Activated CD8-positive, alpha-beta memory T cell treated with anti-CD3 and anti-CD28 coated beads, Interleukin-2, amount 10 ng/mL, durations not matched to agents 7 days and 5 days (primary cell): ENCODE measurements at places on chromosomes 3 and 15. TPM values are rescaled to one million over a fixed set of nuclear protein-coding genes. Genes with fewer than 3 reads are reported as not detected.

DNA sequence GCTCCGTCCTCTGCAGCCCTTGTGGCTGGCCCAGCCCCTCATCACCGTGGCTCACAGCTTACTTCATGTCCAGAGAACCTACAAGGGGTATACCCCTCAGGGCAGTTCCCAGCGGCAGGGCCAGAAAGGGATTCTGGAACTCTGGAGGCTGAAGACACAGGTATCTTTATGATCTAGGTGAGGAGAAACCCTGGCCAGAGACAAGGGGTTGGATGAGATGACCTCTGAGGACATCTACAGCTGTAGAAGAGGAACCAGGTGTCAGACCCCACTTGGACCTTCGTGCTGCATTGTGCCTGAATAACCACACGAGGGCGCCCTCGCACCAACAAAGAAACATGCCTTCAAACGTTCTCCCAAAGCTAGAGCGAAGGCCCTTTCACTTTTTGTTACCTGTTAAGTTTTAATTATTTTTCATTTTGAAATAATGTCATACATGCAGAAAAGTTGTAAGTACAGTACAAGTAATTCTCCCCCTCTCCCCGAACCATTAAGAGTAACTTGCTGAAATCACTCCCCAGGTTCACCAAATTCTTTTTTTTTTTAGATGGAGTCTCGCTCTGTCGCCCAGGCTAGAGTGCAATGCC is 118.7 kb upstream of the SMAD3 start:
- DNase-seq = peak; percentile 81

DNA sequence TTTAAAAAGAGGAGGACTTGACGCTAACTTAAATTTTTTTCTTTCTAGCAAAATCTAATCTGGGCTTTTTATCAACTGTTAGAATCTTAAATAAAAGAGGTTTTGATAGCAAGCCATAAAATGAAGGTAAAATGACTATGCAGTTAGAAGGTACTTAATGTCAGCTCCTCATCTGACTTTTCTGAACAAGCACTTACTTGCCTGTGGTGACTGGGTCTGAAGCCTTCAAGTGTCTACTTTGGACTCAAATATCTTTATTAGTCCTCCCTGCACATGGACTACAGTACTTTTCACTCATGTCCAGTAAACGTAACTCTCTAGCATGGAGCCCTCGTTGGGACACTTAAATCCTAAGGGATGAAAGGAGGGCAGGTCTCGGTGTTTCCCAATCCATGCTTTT is 135.9 kb downstream of the P2RY1 start:
- DNase-seq = no peak

The SPSB4 gene
- 0.28 TPM for total RNA-seq

- no peak for DNase-seq
Measured at GRCh38 chr3:102715030-102715697, 280.3 kb downstream of the ZPLD1 start.

The WWTR1 gene
- 1.8 TPM for total RNA-seq

The ARNT2 gene
- total RNA-seq = not detected

DNA sequence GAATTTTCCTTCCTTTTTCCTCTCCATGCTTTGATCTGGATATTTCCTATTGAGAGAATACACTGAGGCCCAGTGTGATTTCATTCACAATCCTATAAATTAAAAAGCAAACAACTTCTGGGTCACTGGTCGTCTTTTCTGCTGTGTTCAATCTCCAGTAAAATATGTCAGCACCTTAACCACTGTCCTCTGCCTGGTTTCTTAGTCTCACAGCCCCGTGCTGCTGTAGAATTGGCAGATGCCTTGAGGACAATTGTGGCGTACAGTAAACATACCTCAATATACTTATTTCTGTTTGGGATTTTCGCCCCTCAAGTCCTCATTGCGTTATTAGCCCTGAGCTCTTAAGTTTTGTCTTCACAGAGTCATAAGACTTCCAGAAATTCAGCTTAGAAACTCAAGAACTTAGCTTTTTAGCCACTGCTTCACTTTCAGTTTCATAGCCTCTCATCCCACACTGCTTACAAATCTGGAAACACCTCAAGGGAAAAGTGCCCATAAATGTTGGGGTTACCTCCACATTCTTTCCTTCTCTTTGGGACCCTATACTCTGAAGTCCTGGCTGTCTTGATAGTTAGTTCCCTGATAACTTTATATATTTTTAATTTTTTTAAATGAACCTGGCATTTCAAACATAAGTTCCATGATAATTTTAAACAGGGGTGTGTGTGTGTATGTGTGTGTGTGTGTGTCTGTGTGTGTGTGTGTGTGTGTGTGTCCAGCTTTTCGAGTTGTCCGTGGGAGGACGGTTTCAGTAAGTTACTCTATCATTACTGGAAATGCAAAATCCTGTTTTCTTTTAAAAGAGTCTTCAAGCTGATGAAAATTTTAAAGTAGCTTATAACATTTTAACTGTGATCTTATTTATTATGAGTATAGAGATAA is 238.4 kb upstream of the CTDSPL start:
- DNase-seq = no peak

- DNase-seq = no peak
Measured at GRCh38 chr15:89675606-89676005, 3.6 kb downstream of the PLIN1 start.

- no peak for DNase-seq
Measured at GRCh38 chr3:86257955-86258641, 732.9 kb downstream of the VGLL3 start.

The GOLGA6L9 gene
- 2.9 TPM for total RNA-seq

- no peak for DNase-seq
Measured at GRCh38 chr3:98540346-98540745, 8.6 kb downstream of the GPR15 start.

DNA sequence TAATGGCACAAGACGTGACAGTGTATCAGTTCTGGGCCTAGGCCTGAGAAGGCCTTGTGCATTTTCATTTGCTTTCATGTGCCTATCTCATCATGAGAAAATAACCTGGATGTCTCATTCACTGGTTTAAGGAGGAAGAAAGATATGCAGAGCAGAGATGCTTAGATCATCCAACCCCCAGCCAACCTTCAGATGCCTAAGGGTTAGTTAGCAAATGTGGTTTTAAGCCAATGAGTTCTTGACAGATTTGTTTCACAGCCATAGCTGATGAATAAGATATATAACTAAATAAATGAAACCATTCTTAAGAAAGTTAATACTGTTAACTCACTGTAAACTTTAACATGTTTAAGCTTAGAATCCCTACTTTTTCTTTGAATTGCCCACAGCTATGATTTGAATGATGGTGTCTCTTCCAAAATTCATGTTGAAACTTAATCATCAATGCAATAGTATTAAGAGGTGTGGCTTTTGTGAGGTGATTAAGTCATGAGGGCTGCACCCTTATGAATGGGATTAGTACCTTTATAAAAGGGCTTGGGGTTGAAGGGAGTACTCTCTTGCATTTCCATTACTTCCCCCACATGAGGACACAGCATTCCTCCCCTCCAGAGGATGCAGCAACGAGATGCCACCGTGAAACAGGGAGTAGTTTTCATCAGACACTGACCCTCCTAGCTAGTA is 324.6 kb upstream of the TBC1D5 start:
- DNase-seq = no peak

The BLM gene
- total RNA-seq = 83.4 TPM

- DNase-seq = no peak
Measured at GRCh38 chr3:71578054-71578751, 5.3 kb downstream of the FOXP1 start.

- no peak for DNase-seq
Measured at GRCh38 chr3:66952357-66952756, 45.8 kb upstream of the KBTBD8 start.

DNA sequence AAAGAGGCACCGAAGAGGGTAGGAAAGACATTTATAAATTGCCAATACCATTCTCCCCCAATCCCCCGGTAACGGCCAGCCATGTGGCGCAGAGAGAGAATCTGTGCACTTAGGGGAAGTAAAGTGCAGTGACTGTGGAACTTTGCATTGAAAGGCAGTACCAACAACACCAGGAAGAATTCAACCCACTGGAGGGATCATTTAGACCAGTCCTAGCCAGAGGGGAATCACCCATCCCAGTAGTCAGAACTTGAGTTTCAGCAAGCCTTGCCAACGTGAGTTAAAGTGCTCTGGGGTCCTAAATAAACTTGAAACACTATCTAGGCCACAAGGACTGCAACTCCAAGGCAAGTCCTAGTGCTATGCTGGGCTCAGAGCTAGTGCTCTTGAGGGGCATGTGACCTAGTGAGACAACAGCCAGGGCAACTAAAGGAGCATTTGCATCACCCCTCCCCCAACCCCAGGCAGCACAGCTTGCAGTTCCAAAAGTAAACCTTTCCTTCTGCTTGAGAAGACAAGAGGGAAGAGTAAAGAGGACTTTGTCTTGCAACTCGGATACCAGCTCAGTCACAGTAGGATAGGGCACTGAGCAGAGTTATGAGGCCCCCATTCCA is 15.0 kb downstream of the CEP70 start:
- no peak for DNase-seq

GRCh38 chr3:39513791-39514369 is 46.4 kb downstream of the MOBP start:
- no peak for DNase-seq

The MYEF2 gene
- total RNA-seq = 19.9 TPM

DNA sequence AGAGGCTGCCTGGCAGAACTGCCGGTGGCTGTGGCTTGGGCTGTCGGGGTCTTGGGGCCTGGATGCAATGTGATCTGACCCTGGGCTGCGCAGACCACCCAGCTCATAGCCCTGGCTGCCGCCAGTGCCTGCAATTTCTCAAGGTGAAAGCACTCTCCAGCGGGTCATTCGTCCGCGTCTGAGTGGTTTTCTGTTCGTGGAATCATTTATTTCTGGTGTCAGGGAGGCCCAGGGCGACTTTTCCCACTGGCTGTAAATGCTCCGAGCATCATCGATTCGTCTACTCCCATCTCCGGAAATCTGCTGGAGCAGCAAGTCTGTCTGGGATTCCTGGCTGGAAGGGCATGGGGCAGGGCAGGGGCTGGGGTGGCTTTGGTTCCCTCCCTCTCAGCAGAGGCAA is 40.6 kb upstream of the ADPGK start:
- peak; percentile 35 for DNase-seq

GRCh38 chr15:100502651-100503050 is 26.1 kb downstream of the CERS3 start:
- DNase-seq = no peak

The CA12 gene
- 0.12 TPM for total RNA-seq

The UTS2B gene
- not detected for total RNA-seq
